GM20000 (cell line): ENCODE measurements at places on chromosomes 1 and 21.

DNA sequence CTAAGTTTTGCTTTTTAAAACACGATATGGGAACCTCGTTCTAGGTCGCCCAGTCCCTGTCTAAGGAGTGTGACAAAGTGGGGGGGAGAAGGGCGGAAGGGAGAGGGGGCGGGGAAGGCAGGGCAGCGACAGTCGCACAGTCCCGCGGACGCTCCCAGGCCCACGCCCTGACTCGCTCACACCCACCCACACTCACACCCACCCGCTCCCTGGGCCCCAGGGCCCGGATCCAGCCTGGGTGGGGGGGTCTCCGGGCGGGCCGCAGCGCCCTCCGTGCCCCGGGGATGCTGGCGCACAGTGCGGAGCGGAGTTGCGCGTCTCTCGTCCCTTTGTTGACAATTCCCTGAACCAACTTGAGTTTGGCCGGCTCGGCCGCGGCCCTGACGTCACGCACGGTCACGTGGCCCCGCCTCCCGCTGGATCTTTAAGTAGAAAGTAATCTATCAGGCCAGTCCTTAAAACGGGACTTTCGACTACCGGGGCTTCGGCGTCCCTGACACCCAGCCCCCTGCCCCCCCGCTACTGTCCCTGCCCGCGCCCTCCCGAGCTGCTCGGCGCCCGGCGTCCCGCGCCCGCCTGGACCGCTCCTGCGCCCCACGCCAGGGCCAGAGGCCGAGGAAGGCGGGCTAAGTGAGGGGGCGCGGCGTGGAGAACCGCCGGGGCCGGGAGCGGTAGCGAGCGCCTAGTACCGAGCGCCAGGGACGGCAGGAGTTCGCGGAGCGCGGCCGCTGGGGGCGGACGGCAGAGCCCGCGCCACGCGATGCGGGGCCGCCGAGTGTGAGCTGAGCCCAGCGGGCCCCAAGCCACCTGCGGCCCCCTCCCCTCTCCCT lies at the start of gene FOXD3:
TSS of gene FOXD3 (plus strand) at position 454 of the 830 bp plus-strand sequence. CDS start 492 bp downstream, outside the sequence.
- peak; percentile 65 for DNase-seq

DNA sequence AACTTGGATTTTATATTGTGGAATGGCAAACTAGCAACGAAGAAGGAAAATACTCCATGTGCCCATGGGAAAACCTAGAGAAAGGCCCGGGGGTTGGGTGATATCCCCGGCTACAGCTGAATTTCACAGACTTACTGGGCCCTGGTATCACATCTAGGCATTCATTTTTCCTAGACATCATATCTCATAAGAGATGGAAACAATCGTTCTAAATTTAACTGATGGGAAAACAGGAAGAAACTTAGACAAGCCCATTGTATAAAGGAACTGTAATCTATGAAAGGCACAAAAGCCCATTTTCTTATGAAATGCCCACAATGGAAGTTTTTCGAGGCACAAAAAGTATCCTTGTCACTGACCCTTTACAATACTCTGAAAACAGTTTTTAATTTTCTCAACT lies 407.9 kb upstream of the LYPLAL1 start:
- no peak for DNase-seq

DNA sequence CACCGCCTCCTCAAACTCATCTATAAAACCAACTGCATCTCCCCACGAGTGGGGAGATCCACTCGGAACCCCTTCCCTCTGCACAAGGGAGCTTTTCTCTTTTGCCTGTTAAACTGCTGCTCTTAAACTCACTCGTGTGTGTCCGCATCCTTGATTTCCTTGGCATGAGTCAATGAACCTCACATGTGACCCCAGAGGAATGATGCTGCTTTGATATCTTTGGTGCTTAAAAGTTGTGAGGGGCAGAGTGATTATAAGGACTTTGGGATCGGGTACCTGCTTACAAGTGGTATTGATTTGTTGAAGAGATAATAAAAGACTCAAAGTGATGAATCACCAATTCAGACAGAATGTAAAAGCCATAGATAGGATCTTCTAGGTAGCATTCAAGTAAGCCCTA lies 125.3 kb downstream of the GREM2 start:
- DNase-seq: no peak

- no peak for DNase-seq
These were observed 18.8 kb downstream of the IFI44 start for GRCh38 chr1:78668427-78668826.

DNA sequence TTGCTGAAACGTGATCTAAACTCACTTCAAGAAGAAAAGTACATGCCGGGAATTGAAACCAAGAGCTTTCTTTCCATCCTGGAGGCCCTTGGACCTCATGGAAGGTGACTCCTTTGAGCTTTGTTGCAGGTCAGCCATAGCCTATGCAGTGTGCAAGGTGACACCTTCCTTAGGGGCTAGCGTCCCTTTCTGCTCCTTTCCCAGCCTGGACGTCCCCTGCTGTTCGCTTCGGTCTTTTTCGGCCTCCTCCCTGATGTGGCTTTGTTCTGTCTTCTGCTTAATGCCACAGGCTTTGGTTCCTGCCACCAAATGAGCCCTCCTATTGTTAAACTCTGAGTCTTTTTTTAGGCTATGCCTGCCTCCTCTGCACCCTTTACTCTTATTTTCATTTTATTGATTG lies 308.8 kb downstream of the BRINP2 start:
- DNase-seq: no peak

- DNase-seq: no peak
These were observed 43.2 kb downstream of the SLC44A3 start for GRCh38 chr1:94863297-94863911.

DNA sequence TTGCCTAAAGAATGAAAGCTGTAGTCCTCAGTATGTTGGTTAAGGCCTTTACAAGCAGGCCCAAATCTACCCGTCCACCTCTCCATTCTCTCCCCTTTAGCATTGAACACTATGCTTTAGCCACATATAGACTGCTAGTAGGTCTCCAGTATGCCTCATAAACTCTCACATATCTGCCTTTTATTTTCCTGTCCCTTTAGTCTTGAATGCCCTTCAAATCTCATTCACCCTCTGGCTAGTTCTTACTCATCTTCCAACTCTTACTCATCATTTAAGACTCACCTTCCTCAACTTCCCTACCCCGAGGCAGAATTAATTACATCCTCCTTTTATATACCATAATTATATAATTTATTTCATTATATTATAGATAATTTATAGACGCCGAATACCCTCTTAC lies 78.7 kb upstream of the TSPAN2 start:
- no peak for DNase-seq

GRCh38 chr1:206419250-206419649 lies 51.0 kb upstream of the IKBKE start:
- DNase-seq: no peak
